ENCODE measurements at places on chromosomes 5 and 9.

GRCh38 chr5:106312360-106312759 is 1358.4 kb downstream of the EFNA5 start:
- DNase-seq = peak; percentile 45

GRCh38 chr5:1488882-1489680 is 34.7 kb downstream of the LPCAT1 start:
- DNase-seq = no peak

DNA sequence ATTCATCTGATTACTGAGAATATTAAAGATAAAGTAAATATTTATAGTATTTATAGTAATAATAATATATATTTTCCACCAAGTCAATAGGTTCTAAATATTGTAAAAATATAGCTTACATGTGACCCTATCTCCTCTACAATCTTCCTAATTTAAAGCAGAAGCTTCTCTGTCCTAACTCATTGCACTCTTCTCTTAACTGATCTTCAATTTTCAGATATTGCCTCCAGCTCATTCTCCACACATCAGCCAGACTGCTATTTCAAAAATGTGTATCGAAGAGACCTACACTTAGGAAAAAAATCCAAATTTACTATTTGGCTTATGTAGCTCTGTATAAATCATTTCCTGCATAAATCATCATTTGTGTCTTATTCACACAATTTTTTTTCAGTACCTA is 47.8 kb downstream of the CDH18 start:
- DNase-seq = no peak

- DNase-seq = no peak
Observed at GRCh38 chr9:110886832-110887231, 151.4 kb downstream of the LPAR1 start.

DNA sequence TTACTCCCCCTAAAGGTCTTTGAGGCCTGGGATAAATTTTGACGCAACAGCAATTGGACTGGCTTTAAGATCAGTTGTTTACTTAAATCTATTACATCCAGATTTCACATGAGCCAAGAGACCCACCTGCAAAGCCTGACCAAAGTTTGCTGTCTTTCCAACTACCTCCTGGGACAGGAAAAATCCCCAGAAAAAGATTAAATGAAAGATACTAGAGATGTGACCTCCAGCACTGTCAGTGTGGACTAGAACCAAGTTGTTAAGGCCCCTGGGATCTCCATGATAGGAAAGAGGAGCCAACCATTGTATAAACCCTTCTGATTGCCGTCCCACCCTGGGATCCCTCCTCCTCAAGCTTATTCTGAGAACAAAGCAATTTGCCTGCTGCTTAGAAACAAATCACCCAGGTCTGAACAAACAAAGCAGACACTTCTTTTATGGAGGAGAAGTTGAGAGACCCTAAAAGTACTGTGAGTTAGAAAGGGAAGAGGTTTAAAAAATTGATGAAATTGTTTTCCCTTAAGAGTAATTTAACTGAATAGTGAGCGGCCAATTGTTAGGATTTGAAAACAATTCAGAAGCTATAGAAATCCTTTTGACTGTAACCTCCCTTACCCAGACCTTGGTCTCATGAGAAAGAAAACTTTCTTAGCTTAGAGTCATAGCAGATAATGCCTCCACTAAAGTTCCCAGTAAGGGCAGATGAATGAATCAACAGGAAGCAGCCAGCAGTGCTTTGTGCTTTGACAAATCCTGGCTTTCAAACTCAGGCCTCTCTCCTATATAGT is 255.2 kb downstream of the TMEM167A start:
- no peak for DNase-seq

GRCh38 chr5:73973135-73973534 is 347.1 kb downstream of the ARHGEF28 start:
- DNase-seq = no peak

GRCh38 chr9:124708074-124708473 is 63.0 kb downstream of the NR6A1 start:
- no peak for DNase-seq
